ENCODE measurements at places on chromosomes 5 and 9.
A peak's percentile ranks its signal among the peaks of the same experiment; 100 is the strongest.

- no peak for DNase-seq
Observed at GRCh38 chr5:172972552-172972951, 11.0 kb upstream of the ATP6V0E1 start.

GRCh38 chr5:122906768-122907167, 61.4 kb downstream of the SNX24 start:
- DNase-seq: no peak

- DNase-seq: no peak
Observed at GRCh38 chr5:94420885-94421284, 197.5 kb downstream of the KIAA0825 start.

DNA sequence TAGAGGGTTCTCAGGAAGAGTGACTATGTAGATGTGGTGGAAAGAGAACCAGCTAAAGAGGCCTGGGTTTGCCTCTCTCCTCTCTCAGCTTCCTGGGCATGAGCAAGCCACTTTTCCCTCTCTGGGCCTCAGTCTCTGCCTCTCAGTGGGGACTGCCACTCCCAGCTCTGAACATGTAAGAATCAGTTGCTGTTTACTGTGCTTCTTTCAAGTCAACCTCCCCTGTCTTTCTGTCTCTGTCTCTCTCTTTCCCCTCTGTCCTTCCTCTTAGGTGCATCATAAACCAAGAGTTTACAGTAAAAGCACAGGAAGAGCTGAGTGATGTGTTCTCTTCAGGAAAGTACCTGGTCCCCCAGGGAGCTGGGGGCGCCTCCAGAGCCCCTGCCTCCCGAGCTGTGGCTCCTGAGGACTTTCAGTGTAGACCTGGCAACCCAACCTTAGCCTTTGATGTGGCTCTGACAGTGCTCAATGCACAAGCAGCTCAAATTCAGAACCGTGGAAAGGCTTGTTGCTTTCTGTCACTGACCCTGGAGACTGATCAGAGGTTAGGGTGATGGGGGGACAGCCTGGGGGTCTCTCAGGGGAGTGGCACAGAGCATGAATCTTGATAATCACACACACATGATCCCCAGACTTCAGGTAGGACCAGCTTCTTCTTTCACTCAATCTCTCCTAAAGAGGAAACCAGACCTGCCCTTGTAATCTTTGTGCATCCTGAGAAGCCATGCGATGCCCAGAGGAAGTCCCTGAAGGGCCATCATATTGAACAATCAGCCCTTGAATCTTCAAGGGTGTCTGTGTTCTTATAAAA, 59.4 kb upstream of the TNFSF8 start:
- DNase-seq: no peak

DNA sequence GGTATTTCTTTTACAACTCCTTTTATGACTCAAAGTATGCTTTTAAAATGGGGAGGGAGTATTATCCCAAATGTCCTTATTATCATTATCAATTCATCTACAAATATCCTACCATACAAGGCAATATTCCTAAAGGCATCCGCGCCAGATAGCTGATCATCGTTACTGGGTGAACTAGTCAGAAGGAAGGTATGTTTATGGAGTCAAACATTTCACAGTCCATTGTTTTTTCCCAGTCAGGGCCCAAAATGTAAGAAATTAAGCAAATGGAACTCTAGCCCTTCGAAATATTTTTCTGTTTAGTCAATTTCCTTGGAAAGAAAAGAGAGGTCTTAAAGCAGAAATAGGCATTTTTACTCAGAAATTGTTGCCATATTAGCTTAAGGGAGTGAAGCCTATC, 188.5 kb upstream of the CCNG1 start:
- no peak for DNase-seq

- peak; percentile 46 for DNase-seq
Observed at GRCh38 chr9:128043467-128043868, 23.7 kb downstream of the NAIF1 start.

- no peak for DNase-seq
Observed at GRCh38 chr5:117230375-117230774, 655.8 kb upstream of the SEMA6A start.

DNA sequence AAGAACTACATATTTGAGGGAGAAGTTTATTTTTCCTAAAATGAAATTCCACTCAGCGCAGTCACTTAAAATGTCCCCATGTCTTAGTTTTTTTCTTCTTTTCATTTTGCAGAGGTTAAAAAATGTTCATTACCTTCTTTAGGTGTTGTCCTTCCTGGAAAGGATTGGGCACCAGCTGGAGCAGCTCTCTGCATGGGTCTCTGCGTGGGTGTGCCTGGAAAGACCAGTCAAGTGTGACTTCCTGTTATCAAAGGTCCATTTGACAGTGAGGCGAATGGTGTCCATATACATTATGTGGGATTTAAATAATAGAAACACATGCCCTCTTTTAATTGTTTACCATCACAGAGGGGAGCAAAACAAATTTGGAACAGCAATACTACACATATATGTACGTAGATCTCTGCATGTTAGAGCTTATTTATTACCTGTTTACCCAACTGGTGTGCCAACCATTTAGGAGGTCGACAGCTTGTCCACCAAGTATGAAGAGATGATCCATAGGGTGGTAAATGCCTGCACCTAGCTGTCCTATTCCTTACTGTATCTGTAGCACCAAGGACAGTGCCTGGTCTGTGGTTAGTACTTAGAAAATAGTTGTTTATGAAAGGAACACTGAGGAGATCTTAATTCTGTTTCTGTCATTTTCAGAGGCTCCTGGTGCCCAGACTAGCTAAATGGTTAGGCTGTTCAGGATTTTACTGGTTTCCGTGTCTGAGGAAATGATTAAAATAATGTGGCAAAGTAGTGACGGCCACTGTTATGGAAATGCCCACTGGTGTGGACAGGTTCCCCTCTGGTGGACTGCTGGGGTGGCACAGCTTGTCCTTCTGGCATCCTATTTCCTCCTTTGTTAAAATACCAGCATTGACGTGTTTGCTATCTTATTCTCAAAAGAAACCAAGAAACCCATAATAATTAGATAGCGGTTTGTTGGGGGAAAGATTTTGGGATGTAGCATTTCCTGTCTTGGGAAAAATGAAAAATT, 200.4 kb downstream of the MAST4 start:
- DNase-seq: no peak

DNA sequence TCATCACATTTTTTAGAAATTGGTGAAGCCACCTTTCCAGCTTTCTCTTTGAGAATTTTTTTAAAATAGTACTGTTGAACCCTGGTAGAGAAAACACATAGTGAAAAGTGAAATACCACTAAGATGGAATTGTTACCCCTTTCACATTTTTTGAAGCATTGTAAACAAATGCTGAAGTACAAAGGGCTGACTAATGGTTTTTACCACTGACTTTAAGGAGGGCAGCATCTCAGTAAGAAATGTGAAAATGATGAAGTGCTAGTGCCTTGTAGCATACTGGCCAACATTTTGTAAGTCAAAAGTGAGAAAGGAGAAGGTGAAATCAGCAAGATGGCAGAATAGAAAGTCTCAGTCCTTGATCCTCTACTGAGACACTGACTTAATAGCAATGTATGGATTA, 320.6 kb downstream of the PJA2 start:
- no peak for DNase-seq

- DNase-seq: no peak
Observed at GRCh38 chr5:148237785-148238417, 424 bp upstream of the MARCOL start.

- peak; percentile 80 for DNase-seq
Observed at GRCh38 chr5:72065751-72066255, 41.5 kb upstream of the MAP1B start.

DNA sequence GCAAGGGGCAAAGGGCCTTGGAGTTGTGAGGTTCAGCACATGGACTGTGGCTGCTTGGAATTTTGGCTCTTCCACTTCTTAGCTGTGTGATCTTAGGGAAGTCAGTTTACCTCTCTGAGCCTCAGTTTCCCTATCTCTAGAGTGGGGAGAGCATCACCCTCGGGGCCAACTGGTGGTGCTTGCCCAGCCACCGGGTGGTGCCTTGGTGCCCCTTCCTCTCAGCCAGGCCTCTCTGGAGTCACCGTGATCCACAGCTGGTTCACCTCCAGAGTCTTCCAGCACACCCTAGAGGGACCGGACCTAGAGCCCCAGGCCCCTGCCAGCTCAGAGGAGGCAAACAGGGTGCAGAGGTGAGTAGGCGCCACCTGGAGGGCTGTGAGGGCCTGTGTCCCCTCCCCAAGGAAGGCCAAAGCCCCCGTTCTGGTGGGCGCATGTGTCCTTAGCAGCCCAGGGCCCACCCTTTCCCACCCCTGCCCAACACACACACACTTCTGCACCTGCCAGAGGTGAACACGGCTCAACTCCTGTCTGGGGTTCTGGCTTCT, 7.7 kb downstream of the ADGRD2 start:
- DNase-seq: no peak

DNA sequence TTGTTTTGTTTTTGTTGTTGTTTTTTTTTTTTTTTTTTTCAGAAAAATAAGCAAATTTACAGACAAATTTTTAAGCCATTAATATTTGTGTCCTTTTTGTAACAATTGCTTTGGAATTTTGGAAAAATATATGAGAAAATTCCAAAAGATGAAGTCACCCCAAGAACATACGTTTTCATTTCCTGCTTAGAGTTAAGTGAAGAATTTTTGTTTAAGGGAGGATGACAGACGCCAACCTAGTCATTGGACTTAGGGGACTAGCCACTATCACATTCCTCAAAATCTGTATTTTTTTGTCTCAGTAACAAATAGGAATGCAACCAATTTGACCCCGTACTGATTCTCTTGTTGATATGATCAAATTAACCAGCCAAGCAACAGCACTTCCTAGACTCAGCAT, 433.9 kb upstream of the SLC30A5 start:
- no peak for DNase-seq

DNA sequence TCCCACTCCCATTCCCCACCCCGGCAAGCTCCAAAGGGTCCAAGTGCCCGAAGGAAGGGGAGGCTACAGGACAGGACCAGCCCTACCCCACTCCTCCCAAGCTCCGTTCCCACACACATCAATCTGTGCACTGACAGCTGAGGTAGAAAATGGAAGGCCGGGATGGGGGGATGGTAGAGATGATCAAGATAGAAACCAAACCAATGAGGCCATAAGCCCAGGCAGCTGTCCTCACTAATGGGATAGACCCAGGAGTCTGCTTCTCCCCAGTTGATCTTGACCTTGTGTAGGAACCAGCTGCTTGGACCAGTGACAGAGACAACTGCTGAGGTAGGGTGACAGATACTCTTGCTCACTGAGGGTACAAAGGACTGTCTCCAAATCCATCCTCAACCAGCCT, 38.6 kb downstream of the B4GALT1 start:
- DNase-seq: no peak

DNA sequence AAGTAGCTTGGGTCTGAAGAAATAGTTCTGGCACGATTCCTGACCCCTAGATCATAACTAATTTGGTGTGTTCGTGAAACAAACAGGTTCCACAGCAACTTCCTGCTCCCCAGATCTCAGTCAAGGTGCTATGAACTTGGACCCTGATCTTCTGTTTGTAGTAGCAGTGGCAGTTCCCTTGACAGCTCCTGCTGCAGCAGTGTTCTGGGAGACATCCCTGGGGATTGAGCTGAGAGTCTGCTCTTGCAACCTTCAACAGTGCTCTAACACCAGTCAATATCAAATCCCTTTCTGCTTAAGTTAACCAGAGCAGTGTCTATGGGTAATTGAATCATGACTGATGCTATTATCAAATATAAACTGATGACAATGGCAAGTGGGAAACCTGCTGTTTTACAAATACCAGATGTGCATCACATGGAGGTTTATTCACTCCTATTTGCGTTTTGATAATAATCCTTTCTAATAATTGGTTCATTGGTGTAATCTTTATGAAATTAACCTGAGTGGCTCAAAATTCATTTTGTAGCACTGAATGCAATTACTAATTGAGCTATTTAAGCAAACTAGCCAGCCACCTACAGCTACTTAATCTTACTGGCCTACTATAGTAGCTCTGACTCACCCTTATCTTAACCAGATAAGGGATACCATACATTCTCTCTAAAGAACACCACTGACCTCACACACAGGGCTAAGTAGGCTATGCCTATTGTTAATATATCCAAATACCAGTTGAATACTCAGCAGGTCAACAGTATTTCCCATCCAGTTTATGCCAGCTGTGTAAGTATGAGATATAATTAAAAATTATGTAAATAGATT, 21.9 kb downstream of the KDM4C start:
- DNase-seq: no peak

DNA sequence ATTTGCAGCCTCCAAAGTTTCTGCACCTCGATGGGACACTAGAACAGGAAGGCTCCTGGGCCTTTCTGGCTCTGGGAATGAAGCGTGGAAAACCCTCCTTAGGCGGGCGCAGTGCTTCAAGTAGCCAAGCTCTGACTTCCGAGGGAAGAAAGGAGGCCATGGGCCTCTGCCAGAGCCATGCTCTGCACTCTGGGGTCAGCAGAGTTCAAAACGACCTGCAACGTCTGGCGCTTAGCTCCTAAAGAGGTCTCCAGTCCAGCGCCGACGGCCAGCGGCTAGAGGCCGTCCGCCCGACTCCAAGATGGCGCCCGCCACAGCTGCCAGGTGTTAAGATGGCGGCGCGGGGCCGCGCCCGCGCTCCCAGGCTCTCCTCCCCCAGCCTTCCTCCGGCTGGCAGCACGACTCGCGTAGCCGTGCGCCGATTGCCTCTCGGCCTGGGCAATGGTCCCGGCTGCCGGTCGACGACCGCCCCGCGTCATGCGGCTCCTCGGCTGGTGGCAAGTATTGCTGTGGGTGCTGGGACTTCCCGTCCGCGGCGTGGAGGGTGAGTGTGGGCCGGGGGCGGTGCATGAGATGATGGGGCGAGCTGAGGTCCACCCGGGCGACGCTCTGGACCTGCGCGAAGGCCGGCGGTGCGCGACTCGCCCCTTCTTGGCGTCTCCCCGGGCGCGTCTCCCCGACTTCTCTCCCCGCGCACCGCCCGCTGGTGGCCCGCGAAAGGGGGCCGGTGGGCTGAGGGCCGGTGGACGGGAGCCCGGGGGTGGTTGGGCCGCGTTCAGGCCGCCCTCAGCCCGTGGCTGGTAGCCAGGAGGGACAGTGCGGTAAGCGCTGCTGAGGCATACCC, at the start of gene TXNDC15:
TXNDC15 (plus strand) TSS at position 385 of the 844 bp plus-strand sequence; CDS start at position 442, 57 bp downstream.
- peak; percentile 96 for DNase-seq

GRCh38 chr9:79615038-79615437, 43.3 kb downstream of the TLE4 start:
- DNase-seq: no peak

DNA sequence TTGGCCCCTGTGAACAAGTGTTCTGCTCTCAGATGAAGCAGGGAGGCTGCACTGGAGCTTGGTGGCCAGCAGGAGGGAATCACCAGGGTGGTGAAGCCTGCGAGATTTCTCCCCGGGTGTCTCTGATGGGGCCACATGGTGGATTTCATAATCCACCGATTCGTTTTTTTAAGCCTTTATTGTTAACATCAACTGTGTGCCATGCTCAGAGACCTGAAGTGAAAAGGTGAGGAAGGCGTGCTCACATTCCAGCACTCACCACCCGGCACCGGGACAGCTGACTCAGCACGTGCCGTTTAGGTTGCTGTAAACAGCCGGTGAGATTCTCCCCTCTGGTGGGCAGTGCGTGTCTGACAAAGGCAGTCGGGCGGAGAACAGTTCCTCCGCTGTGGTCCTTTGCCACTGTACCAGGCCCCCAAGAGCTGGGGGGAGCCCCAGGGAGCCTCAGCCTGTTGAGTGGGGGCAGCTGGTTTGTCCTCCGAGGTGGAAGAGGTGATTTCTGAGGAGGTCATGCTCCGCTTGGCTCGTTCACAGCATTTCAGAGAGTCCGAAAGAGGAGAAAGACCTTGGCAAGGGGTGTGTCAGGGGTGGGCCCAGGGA, 12.7 kb upstream of the AHRR start:
- DNase-seq: peak; percentile 42

GRCh38 chr9:15178631-15179030, 128.4 kb downstream of the TTC39B start:
- no peak for DNase-seq

Measured in iPS-NIHi11 (cell line).